ENCODE measurements at places on chromosomes 12 and 14. TPM values are rescaled to one million over a fixed set of nuclear protein-coding genes. Genes with fewer than 3 reads are reported as not detected.

GRCh38 chr12:124767066-124767821 lies 96.4 kb downstream of the SCARB1 start:
- peak; percentile 91 for DNase-seq

DNA sequence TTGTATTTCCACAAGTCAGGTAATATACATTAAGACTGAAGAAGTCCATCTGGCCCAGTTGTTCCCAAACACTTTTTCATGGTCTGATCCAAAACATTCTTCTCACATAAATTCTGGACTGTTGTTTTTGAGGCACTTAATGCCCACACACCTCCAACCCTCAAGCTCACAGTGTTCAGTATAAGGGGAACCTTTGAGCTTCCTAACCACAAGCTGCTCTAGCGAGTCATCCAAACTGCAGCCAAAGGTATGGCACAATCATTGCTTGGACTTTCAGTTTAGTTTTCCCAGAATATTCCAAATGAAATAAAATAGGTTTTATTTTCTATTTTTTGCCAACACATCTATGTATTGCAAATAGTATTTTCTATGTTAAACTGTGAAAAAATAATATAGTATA lies 103.0 kb downstream of the PUS7L start:
- no peak for DNase-seq

DNA sequence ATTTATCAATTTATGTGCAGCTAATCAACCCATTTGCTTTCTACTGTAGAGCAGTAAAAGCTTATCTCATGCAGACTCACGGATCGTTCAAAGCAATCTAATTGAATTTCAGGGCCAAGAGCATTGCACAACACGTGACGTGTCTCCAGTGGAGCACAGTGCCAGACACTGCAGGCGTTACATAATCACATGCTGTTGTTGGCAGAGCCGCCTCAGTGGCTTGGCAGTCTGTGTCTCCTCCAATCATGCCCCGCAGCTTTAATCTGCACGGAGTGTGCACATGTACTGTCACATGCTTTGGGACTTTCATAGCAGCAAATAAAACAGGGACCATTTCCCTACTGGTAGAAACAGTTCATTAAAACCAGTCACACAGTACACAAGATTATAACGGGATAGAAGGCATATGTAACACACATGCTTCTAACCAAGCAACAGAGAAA lies 309.3 kb downstream of the ITPR2 start:
- peak; percentile 90 for DNase-seq

DNA sequence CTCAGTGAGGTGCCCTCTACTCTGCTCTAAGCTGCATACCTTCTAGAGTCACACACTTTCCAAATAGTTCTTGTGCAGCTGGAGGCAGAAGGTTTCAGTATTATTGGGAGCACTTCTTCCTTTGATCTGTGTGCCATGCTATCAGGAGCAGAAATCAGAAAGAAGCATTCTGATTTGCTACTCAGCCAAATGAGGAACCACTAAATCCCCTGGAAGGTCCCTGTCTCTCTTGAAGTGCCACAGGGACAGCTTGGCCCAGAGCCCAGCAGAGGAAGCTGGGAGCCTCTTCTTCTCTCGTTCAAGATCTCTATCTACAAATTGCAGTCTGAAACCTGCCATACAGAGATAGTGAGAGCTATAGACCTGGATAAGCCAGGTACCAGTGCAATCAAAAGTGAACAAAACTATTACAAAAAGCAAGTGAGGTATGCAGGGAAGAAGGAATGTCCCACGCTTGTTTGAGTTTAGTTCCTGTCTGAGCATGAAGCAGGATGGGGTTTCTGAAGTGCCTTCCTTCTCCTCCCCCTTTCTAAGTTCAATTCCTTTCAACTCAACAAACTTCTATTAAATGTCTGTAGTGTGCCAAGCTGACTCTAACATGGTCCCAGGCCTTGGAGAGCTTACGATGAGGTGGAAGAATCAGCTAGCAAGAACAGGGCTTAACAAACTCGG lies 100.9 kb upstream of the PARP11 start:
- DNase-seq = no peak

- DNase-seq = no peak
These were observed 54.4 kb downstream of the PELI2 start for GRCh38 chr14:56172571-56172971.

Gene HCAR2
- total RNA-seq = 2.6 TPM

Data from sciatic nerve (tissue), 2 donors.